ENCODE measurements at places on chromosomes 2 and 18.

- DNase-seq: no peak
These were observed 85.0 kb upstream of the TACR1 start for GRCh38 chr2:75284345-75284744.

DNA sequence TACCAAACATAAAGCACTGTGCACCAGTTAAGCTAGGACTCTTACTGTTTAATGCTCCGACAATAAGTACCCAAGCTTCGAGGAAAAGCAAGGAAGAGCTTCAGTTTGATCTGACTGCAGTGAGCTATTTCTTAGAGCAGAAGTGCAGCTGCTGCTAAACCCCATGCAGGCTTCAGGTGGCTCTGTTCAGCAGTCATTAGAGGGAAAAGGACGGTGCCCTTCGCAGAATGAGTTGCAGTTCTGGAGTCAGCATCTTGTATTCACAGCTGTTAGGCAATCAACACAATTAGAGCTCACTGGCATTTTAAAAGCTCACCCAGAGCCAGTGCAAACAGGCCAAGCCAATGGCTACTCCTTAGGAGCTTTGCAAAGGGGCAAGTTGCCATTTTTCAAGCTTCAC lies 1.5 kb upstream of the CERKL start:
- no peak for DNase-seq

DNA sequence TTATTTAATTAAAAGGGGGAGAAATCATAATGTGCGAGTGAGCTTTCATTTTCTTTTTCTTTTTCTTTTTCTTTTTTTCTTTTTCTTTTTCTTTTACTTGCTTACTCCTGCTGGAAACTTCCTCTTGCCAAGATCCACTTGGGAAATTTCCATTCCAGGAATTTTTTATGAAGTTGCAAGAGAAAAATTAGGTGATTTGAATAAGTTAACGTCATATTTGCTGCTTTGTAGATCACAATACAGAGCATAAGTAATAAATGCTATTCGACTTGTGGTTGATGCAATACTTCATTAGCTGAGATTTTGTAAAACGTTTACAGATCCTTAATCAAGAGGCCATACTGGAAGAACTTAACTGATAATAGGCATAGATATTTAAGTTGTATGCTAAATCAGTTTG lies 354.7 kb upstream of the SMIM21 start:
- no peak for DNase-seq

DNA sequence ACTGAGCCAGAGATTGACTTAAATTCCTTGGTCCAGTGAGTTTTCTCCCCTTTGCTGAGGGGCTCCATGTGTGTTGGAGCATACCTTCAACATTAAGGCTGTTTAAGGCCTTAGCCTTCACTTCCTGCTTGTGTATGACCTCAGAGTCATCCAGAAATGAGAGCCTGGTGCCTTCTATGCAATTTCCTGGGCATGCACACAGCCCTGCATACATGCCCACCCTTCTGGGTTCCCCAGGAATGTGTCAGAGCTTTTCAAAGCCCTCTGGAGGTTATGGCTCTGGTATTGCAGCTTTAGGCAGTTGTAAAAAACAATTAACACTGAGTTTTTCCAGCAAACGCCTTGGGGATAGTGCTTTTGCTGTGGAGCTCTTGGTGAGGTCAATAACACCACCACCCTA lies 16.7 kb downstream of the IL1R1 start:
- DNase-seq: no peak

DNA sequence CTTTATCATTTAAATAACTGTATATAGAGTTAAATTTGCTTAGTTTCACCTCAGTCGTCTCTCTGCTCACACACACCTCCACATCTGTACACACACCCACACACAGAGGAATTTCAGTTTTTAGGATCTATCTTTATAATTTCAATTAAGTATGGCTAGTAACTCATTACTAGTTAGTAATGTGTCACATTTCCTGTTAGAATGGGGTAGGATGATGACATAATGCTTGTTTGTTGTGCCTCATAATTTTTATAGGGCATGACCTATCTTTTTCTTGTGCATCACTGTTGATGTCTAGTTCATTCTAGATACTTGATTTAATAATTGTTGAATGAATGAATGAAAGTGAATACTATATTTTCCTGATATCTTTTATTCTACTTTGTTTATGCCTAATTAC lies 108.6 kb downstream of the AGPS start:
- no peak for DNase-seq

GRCh38 chr2:12232876-12233275 lies 483.9 kb upstream of the TRIB2 start:
- DNase-seq: no peak

- no peak for DNase-seq
These were observed 17.2 kb downstream of the PPP3R1 start for GRCh38 chr2:68235090-68235489.
